ENCODE measurements at places on chromosomes 2 and 18.
A peak's percentile ranks its signal among the peaks of the same experiment; 100 is the strongest.

DNA sequence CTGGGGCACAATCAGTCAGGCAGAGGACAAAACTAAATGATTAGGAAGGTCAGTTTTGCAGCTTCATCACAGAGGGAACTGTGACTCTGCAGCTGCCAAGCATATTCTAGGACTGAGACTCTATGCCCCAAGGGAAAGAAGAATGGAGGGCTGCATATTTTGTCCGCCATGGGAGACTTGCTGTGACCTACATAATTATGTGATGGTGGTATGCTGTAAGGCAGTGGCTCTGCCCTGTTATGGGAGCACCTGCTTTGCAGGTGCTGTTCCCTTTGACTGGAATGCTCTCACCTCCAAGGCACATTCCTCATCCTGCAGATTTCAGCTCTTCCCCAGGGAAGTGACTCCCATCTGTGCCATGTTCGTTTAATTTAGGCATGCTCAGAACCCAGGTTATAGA, 261.9 kb upstream of the EPHA4 start:
- no peak for DNase-seq

DNA sequence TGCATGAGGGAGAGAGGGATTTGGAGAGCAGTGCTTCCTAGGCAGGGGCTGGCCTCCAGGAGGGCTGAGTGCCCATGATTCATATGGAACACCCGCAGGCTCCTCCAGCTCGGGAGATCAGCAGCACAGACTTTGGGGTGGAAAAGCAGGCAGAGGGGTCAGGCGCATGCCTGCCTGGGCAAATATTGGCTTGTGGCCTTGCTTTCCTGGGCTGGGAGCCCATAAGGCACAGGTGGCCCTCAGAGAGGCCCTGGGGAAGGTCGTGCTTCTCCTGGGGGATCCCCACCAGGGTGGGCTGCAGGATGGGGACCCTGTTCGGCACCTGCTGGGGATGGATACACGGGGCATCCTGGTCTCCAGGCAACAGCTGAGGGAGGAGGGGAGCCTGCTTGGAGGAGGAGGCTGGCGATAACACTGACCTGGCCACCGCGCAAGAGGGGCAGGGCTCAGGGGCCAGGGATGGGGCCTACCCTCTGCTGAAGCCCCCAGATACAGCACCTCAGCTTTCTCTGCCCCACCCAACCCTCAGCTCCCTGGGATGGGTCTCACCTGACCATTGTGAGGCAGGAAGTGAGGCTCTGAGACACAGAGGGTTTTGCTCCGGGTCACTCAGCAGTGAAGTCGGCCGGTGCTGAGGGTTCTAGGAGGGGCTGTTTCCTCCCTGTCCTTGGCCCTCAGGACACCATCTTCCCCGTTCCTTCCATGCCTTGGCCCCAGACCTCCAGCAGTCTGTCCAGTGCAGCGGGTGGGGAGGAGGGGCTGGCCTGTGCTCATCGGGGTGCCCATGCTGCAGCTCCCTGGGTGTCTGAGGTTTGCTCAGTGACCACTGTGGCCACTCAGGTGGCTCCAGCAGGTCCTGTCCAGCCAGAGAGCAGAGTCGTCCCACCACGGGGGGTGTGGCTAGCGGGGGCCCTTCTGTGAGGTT, 12.0 kb downstream of the AQP12A start:
- no peak for DNase-seq

DNA sequence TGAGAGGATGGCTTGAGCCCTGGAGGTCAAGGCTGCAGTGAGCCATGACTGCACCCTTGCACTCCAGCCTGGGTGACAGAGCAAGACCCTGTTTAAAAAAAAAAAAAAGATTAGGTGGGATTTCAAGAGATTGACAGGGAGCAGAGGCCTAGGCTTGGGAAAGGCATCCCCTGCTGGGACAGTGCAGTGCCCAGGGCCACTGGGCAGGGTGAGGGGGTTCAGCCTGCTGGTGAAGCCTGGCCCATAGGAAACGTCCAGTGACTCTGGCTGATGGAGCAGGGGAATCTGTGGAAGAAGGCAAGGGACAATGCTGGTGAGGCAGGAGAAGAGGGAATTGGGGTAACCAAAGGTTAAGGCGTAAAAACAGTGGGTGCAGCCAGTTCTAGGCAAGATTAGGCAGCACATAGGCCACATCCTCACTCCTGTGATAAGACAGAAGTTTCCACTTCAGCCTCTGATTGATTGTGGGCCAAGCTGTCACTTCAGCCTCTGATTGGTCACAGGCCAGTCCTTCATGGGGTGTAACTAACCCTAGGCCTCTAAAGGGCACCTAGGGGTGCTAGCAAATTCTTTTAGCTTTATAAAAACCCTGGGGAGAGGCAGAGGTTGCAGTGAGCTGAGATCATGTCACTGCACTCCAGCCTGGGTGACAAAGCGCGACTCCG, 128.6 kb downstream of the MSH2 start:
- no peak for DNase-seq

GRCh38 chr18:69725855-69726508, 221.7 kb downstream of the CD226 start:
- no peak for DNase-seq

DNA sequence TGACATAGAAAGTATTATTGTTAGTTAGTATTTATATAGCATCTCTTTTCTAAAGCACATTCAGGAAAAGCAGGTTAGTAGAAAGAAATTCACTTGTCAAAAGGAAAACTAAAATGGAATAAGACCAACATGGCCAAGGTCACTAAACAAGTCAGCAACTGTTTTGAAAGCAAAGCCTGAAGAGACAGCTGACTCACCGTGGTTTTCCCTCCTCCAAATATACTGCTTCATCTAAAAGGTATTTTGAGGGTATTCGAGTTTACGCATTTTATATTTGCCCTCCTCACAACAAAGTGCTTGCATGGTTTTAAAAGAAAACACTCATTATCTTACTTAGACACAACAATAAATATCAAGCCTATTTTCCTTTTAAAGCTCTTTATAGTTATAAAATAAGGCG, 24.0 kb downstream of the ZNF385B start:
- peak; percentile 54 for DNase-seq

- no peak for DNase-seq
Observed at GRCh38 chr2:233407771-233408181, 53.5 kb downstream of the DGKD start.

DNA sequence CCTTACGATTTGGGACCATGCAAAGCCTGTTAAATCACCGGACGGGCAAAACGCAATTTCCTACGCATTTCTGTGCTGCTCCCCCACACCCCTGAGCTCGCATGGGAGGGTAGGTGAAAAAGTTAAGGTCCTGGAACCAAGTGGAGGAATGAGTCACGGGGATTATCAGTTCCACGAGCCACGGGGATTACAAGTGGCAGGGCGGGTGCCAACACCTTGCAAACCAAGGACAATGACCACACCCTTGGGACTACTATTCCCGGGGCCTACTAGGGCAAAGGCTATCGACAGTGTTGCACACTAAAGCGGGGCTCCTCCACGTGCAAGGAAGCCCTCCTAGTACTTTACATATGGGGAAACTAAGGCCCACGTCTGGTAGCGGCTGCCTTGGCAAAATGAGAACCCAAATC, 447 bp downstream of the RETSAT start:
- DNase-seq: peak; percentile 58

DNA sequence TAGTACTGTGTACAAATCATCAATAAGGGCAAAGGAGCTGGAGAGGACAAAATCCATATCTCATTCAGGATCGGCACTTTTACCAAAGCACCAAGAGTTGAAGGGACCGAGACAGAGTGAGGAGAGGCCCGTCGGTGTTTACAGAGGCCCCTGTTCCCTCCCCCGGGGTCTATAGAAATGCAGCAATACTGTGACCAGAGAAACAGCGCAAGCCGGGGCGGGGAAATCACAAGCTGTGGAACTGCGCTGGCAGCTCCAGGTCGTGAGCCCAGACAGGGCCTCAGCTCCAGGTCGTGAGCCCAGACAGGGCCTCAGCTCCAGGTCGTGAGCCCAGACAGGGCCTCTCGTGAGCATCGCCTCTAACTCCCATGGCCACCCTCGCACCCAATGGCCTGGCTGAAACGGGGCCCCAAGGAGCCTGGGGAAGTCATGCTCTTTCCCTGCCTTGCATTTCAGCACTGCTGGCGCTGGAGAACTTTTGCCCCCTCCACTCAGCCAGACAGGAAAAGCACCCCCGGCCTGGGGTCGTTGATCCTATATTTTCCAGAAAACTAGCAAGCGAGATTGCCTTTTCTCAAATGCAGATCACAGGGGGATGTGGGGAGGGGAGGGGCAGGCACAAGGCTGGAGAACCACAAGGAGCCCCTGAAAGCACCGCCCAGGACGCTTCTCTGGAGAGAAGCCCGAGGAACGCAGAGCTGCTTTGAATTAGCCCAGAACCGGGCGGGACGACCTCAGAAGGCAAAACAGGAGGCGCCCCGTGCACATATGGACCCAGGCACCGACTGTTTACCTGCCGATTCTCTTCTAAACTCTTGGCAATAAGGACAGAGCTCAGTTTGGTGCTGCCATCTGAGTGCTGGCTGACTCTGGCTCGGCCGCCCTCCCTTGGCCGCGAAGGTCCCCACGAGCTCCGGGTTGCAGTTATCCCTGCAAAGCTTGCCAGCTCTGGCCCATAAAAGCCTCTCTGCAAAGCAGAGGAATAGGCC, 223.7 kb downstream of the ACKR3 start:
- no peak for DNase-seq

- DNase-seq: no peak
Observed at GRCh38 chr2:26195040-26195984, 22.4 kb downstream of the GAREM2 start.

DNA sequence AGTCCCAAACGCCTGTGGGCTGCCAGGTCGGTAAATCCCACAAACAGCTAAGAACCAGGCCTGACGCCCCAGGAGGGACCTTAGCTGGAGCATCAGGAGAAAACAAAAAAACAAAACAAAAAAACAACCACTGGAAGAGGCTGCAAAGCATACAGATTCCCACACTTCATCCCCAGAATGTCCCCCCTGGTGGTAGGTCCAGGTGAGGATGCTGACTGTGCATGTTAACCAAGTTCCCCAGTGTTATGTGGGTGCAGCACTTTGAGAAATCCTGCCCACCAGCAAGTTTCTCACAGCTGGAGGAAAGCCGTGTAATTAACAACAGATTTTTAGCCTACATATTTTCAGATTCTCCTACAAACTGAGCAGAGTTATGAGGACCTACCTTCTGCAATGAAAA, 15.1 kb downstream of the ST3GAL5 start:
- no peak for DNase-seq

DNA sequence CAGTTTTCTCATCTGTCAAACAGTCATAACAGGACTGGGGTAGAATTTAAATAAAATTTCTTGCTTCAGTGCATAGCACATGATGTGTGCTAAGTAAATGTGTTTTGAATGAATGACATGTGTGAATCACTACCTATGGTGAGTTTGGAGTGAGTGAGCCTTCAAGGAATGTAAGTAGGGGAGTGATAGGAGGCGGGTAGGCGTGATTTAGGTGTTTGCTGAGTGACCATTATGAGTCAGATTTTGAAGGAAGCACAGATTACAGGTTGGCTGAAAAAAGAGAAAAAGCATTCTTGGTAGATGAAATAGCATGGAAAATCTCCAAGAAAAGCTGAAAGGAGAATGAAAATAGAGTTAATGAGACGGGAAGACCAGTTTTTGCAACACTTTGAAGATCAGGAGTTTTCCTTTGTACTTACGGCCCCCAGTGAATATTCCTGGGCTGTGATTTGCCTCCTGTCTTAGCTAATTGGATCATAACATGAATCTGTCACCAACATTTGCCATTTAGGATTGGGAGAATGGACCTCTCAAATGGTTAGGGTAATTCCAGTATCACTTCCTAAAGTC, 136.9 kb upstream of the GATA6 start:
- DNase-seq: peak; percentile 76

DNA sequence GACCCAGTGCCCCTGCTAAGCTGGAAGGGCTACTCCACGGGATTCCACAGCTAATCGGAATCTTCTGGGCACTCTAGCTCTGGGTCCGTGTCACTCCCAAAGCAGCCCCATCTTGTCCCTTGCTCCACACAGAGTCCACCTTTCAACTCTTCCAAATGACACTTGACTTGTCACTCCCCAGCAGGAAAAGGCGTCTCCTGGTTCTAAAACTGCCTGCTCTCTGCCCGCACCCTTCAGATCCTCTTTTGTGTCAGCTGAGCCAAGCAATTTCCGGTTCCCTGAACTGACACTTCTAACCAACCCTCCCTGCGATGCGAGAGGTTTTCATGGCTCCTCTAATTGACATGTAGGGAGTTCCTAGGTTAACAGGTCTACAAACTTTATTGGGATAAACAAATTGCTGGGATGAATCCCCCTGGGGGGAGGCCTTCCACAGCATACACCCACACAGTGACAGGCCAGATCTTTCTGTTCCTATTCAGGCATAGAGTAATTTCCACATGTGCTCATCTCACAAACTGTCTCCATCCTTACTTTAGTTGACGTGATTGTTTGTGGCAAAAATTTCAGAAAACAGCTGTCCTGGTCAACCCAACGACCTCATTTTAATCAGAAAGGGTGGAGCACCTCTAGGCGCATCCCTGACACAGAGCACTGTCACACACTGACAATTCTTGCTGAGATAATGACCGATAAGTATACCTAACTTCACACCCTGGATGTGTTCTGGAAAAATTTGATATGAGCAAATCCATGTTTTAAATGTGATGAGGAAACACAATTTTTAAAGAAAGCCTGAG, 104.9 kb downstream of the RBMS1 start:
- no peak for DNase-seq

DNA sequence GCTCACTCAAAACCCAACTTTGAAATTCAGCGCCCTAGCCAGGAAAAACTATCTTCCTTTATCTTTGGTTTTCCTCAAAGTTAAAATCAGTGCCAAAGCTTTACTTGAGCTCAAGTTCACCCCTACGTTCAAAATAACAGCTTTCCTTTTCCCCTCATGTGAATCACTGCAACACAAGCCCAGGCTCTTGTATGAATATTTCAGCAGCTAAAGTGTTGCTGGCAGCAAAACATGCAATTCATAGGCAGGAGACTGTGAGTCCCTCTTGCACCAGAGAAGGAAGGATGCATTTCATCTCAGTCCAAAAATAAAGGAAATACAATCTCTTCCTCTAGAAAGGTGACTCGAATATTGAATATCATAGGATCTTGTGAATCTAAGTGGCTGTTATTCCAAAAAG, 461.3 kb upstream of the SOX11 start:
- no peak for DNase-seq

DNA sequence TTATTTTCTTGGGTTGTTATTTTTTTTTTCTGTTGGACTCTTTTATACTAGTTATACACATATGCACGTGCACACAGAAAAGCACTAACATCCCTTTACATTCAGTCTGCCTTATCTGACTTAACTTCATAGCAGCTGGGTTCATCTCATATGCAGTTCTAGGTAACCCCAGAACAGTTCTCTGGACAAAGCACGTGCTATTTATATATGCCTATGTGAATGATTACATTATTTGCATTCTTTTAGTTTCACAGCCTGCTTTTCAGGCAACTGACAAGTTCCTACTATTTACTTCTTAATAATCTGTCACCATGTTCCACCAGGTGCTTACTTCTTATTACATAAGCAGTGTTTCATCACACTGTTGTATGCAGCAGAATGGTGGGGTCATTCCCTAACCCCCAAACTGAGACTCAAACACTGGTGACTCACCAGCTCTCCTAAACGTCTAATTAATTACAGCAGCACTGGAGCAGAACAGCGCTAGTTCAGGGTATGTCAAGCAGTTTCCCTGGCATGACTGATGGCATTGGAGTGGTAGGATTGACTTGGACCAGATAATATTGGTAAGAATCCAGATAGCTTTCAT, 372.8 kb downstream of the CLIP4 start:
- DNase-seq: no peak

GRCh38 chr18:59994357-59994756, 94.6 kb downstream of the PMAIP1 start:
- peak; percentile 10 for DNase-seq

GRCh38 chr2:160977376-160977775, 182.9 kb upstream of the TANK start:
- DNase-seq: no peak

- no peak for DNase-seq
Observed at GRCh38 chr2:112149866-112150435, 11.8 kb downstream of the FBLN7 start.

- DNase-seq: no peak
Observed at GRCh38 chr2:44537264-44537663, 175.5 kb downstream of the CAMKMT start.

Data from SW480 (cell line).